ENCODE measurements at places on chromosomes 7 and 10. TPM values are rescaled to one million over a fixed set of nuclear protein-coding genes. Genes with fewer than 3 reads are reported as not detected.
A peak's percentile ranks its signal among the peaks of the same experiment; 100 is the strongest.

- no peaks in the 10 kb centered on the region for H3K36me3 ChIP-seq
- DNase-seq = no peak
These were observed 185.7 kb downstream of the XPNPEP1 start for GRCh38 chr10:109737626-109738025.

DNA sequence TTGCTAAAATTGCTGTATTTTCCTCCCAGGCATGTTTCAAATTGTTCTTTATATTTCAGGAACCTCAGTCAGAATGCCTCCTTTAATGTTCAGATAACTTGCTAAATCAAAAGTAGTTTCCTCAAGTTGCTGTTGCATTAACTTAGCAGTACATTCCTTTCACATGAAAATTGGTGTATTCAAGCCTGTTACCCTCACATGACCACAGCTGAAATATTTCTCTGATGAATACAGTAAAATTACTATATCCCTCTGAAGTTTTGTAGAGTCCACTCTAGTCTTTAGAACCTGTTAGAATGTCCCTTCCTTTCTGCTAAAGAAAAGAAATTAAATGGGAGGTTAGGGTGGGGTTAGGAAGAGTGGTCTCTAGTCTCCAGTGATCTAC lies 24.5 kb upstream of the C1GALT1 start:
- H3K36me3 ChIP-seq = no peaks in the 10 kb centered on the region
- peak overlapping the region; percentile 67 for H3K27ac ChIP-seq
- H3K27me3 ChIP-seq = no peaks in the 10 kb centered on the region
- H3K4me1 ChIP-seq = peaks cover 34% of the 10 kb centered on the region
- peak overlapping the region; percentile 51 for H3K4me3 ChIP-seq

- peaks cover 14% of the 10 kb centered on the region for H3K36me3 ChIP-seq
- H3K4me1 ChIP-seq = peaks cover 33% of the 10 kb centered on the region
- H3K27me3 ChIP-seq = no peaks in the 10 kb centered on the region
- H3K4me3 ChIP-seq = peak overlapping the region; percentile 60
- no peak for DNase-seq
These were observed 1.8 kb upstream of the IKZF1 start for GRCh38 chr7:50302486-50303334.

DNA sequence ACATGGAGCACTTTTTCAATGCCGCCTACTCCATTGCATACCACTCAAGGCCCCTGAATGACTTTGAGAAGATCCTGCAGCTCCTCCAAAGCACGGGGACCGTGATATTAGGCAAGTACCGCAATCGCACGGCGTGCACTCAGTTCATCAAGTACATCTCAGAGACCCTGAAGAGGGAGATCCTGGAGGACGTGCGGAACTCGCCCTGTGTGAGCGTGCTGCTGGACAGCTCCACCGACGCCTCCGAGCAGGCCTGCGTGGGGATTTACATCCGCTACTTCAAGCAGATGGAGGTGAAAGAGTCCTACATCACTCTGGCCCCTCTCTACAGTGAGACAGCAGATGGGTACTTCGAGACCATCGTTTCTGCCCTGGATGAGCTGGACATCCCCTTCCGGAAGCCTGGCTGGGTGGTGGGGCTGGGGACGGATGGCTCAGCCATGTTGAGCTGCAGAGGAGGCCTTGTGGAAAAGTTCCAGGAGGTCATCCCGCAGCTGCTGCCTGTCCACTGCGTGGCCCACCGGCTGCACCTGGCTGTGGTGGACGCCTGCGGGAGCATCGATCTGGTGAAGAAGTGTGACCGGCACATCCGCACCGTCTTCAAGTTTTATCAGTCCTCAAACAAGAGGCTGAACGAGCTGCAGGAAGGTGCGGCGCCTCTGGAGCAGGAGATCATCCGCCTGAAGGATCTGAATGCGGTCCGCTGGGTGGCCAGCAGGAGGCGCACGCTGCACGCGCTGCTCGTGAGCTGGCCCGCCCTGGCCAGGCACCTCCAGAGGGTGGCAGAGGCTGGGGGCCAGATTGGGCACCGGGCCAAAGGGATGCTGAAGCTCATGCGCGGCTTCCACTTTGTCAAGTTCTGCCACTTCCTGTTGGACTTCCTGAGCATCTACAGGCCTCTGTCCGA lies 12.7 kb upstream of the ATP6V0E2 start:
- H3K4me1 ChIP-seq = peaks cover 69% of the 10 kb centered on the region
- no peak for DNase-seq
- no peak overlapping the region for H3K27ac ChIP-seq
- no peaks in the 10 kb centered on the region for H3K27me3 ChIP-seq
- no peak overlapping the region for H3K4me3 ChIP-seq

ACBD5 gene
- polyA plus RNA-seq = 6.9 TPM

DNA sequence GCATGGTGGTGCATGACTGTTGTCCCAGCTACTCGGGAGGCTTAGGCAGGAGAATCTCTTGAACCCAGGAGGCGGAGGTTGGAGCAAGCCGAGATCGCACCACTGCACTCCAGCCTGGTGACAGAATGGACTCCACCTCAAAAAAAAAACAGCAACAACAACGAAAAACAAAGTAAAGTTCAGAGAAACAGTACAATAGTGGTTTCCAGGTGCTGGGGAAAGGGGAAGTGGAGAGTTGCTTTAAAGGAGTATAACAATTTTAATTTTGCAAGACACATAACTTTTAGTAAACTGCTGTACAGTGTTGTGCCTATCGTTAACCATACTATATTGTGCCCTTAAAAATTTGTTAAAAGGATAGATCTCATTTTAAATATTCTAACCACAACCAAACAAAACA lies 662.7 kb upstream of the POT1 start:
- DNase-seq = no peak
- no peak overlapping the region for H3K27ac ChIP-seq
- H3K27me3 ChIP-seq = no peaks in the 10 kb centered on the region
- no peaks in the 10 kb centered on the region for H3K36me3 ChIP-seq
- no peak overlapping the region for H3K4me3 ChIP-seq
- H3K4me1 ChIP-seq = no peaks in the 10 kb centered on the region

GNAI1 gene
- polyA plus RNA-seq = 9.7 TPM

LRRC72 gene
- polyA plus RNA-seq = not detected

TEX47 gene
- polyA plus RNA-seq = not detected

- no peak for DNase-seq
- no peak overlapping the region for H3K27ac ChIP-seq
- no peak overlapping the region for H3K4me3 ChIP-seq
- H3K36me3 ChIP-seq = no peaks in the 10 kb centered on the region
These were observed 214.7 kb downstream of the FRMD4A start for GRCh38 chr10:14116021-14116420.

GRCh38 chr7:143947111-143947510 lies 7.5 kb upstream of the OR2F1 start:
- no peaks in the 10 kb centered on the region for H3K27me3 ChIP-seq
- no peak overlapping the region for H3K27ac ChIP-seq
- H3K4me3 ChIP-seq = no peak overlapping the region
- no peak for DNase-seq
- H3K36me3 ChIP-seq = no peaks in the 10 kb centered on the region

ALOX5 gene
- polyA plus RNA-seq = 4.1 TPM

GRCh38 chr7:17773289-17773626 lies 167.0 kb downstream of the SNX13 start:
- H3K27me3 ChIP-seq = no peaks in the 10 kb centered on the region
- no peak overlapping the region for H3K27ac ChIP-seq
- no peaks in the 10 kb centered on the region for H3K4me1 ChIP-seq
- H3K36me3 ChIP-seq = no peaks in the 10 kb centered on the region
- H3K4me3 ChIP-seq = no peak overlapping the region

EFCAB10 gene
- not detected for polyA plus RNA-seq

- H3K36me3 ChIP-seq = no peaks in the 10 kb centered on the region
- DNase-seq = no peak
- no peaks in the 10 kb centered on the region for H3K27me3 ChIP-seq
- no peaks in the 10 kb centered on the region for H3K4me1 ChIP-seq
- no peak overlapping the region for H3K27ac ChIP-seq
- H3K4me3 ChIP-seq = no peak overlapping the region
These were observed 40.2 kb upstream of the RSU1 start for GRCh38 chr10:16857419-16857818.

DNA sequence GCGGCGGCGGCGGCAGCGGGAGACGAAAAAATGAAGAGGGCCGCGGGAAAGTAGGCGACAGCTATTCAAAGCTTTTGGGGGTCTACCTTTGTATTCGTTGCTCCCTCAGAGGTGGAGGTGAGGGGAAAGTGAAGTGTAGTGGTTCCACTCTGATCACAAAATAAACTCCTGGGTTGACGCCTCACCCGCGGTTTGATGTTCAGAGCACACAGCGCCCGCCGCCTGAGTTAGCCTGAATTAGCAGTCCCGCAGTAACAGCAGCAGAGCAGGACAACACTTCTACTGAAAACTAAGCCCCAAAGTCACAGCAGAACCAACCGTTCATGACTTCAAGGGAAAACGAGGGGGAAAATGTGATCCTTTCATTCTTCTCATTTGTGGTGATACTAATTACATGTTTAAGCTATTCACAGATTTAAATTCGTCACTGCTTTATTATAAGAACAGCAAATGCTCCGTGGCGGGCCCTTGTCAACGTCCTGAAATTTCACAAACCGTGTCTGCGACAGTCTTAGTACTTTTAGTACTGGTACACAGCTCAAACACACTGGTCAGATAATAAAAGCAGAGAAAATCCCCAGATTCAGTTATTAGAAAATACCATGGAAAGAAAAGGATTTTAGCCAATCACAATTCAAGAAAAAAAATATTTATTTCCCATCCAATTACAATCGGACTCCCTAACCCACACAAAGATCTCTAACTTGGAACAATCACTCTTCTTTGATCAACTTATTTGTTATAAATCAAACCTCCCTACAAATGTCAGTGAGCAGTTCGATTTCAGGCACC lies 563 bp upstream of the JMJD1C start:
- peaks cover 8% of the 10 kb centered on the region for H3K36me3 ChIP-seq
- H3K27ac ChIP-seq = peak overlapping the region; percentile 86
- peak; percentile 37 for DNase-seq
- peaks cover 16% of the 10 kb centered on the region for H3K4me1 ChIP-seq
- no peaks in the 10 kb centered on the region for H3K27me3 ChIP-seq
- peak overlapping the region; percentile 89 for H3K4me3 ChIP-seq
